ENCODE measurements at places on chromosomes 6 and 20.

DNA sequence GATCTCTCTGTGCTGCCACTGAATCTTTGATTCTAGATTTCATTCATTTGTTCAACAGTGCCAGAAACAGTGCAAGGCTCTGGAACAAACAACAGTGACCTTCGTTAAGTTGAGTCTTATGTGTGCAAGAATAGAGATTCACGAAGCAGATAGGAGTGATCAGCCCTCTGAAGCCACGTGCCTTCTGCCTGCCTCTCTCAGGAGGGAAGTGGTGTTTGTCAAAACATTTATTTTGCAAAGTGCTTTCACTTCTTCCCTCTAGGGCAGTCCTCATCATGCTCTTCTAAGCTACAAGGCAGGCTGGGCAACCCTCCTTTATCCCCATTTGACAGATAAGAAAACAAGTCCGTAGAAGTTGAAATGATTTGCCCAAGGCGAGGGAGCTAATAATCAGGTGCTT is 204.3 kb downstream of the TFAP2C start:
- DNase-seq, result no peak

- DNase-seq, result no peak
Measured at GRCh38 chr6:168216751-168217191, 102.8 kb downstream of the DACT2 start.

DNA sequence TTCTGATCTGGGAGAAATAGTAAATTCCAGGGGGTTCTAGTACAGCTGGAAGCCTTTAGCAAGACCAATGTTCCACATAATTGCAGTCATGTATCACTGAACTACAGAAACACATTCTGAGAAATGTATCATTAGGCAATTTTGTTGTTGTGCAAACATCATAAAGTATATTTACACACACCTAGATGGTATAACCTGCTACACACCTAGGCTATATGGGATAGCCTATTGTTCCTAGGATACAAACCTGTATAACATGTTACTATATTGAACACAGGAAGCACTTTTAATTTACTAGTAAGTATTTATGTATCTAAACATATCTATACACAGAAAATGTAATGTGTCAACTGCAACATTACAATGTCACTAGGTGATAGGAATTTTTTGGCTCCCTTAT is 525.9 kb upstream of the NRSN1 start:
- DNase-seq, result no peak

GRCh38 chr20:33373735-33374605 is 27.3 kb downstream of the CDK5RAP1 start:
- DNase-seq, result no peak

DNA sequence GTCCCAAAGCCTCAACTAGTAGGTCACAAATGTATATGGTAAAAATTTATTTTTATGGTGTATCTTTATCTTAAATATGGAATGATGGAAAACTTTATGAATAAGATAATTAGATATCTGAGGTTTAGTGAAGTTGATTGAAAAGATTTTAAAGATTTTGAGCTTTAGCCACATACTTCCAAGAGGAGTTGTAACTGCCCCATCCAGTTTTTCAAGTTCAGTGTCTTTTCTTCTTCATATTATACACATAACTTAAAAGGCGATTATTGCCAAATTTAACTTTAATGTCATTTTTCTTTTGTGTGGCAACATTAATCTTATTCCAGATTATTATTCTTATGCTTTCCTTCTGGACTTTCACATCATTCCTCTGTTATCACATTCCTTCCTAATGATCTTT is 266.4 kb downstream of the TINAG start:
- DNase-seq, result no peak

GRCh38 chr6:134719286-134719685 is 230.6 kb downstream of the ALDH8A1 start:
- DNase-seq, result no peak

DNA sequence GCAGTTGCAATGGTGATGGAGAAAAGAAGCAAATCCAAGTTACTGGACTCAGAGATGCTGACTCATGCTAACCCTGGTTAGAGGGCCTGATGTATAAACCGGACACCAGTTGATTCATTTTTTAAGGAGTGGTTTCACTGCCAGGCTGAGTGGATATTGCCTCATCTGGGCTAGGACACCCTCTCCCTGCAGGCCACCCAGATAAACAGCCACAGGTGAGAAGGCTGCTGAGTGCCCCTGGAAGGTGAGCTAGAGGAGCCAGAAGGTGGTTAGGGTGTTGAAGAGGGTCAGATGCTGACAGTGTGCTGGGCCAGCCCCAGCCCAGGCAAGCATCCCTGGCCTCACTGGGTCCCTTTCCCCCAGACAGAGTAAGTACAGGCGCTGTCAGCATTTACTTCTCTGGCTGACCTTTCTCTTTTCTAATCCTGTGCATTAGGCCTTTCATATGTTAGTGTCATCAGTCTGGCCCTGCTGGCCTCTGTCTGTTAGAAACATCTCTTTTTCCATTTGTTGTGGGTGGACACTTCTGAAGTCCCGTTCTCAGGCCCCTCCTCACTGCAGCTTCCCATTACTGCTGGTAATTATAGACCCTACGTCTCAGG is 13.5 kb downstream of the EPB41L1 start:
- DNase-seq, result peak; percentile 48

Data from muscle of arm (tissue), 14 donors.